ENCODE measurements at places on chromosomes 3 and 15.
A peak's percentile ranks its signal among the peaks of the same experiment; 100 is the strongest.

- no peak for DNase-seq
Measured at GRCh38 chr3:47227678-47228077, 54.9 kb downstream of the KIF9 start.

DNA sequence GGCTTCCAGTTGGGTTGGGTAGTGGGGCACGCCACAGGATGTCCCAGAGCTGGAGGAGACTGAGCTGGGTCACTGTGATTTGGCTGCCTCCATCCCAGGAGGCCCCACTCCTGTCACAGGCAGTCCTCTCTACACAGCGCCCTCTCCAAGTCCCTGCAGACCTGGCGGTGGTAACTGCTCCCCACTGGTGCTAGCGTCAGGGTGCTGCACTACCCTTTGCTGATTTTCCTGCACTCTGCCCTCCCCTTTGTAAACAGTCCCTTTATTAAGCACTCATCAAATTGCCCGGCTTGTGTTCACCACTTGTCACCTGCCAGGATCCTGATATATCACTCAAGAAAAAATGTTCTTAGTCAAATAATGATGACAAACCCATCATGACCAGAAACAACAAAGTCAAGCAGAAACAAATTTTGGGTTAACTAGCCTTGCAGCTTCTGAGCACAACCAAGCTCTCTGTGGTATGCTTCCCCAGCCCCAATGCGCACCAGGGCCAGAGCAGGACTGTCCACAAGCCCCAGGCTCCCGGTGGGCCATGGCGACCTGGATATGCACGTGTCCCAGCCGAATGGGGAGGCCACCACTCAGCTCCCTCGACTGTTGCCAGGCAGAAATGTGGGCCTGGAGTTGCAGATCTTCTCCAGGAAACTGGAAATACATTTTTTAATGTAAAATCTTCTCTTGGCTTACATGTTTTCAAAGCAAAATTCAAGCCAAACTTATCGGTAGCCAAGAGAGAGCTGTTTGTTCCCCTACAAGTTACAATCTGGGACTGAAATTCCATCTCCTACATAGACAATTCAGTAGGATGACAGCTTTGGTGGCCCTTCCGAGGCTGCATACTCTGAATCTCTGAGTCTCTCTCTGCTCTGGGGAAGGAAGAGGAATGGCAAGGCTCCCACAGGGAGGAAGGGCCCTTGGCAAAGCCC lies 24.5 kb downstream of the MEGF11 start:
- DNase-seq: no peak

- DNase-seq: peak; percentile 56
Measured at GRCh38 chr15:95448531-95449229, 881.8 kb upstream of the NR2F2 start.

DNA sequence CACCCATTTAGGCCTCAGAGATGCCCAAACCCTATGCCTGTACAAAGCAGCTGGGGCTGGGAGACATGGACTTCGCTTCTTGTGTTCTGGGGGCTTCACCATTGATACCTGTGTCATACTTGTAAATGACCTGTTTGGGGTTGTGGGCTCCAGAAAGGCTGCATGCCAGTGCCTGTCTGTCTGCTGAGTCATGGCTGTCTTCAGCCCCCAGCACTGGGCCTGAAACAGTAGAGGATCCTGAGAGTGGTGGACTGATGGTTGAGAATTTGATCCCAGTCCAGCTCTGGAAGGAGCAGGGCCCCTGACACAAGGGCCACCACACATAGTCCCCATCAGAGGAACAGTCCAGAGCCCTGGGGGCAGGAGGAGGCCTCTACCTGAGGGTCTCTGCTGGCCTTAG lies 24.6 kb upstream of the APEH start:
- no peak for DNase-seq

- peak; percentile 90 for DNase-seq
Measured at GRCh38 chr3:193883551-193883950, 252.4 kb upstream of the HES1 start.

DNA sequence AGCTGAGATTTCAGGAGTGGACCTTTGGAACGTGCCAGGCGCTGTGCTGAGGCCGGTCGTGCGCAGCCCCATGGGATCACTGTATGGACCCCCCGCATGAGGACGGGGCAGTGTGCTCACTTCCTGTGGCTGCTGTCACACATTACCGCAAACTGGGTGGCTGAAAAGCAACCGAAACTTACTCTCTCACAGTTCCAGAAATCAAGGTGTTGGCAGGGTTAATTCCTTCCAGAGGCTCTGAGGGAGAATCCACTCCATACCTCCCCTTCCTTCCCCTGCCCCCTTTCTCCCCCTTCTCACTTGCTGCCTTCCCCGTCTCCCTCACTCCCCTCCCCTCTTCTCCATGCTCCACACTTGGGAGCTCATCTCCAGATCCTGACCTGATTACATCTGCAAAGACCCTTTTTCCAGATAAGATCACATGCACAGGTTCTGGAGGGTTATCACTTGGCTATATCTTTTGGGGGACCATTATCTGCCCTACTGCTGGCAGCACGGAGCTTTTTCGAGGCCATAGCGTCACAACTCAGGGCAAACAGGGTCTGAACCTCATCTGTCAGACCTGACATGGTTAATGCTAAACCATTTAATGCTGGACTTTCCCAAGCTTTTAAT lies 41.2 kb downstream of the KLF13 start:
- DNase-seq: peak; percentile 31

- no peak for DNase-seq
Measured at GRCh38 chr3:119401503-119402440, 61.6 kb downstream of the TMEM39A start.

- DNase-seq: no peak
Measured at GRCh38 chr3:146783446-146783845, 178.3 kb upstream of the PLSCR5 start.

GRCh38 chr3:104519468-104520227 lies 847.1 kb upstream of the ALCAM start:
- DNase-seq: no peak

DNA sequence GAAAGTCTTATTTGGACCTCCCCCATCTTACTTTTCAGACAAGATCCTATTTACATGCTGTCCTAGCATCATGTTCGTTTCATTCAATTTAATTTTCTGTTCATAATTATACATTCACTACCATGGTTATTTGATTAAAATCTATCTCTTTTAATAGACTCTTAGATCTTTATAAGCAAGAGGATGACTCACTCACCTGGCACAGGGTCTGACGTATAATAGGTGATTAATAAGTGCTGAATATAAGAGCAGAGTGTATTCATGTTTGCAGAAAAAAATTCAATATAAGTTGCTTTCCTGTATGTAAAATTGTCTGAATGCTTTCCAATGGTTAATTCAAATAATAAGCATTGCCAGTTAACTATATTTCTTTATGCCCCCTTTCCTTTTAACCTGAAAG lies 165.5 kb upstream of the CBLB start:
- peak; percentile 33 for DNase-seq

GRCh38 chr3:56467108-56467507 lies 1.2 kb downstream of the ERC2 start:
- peak; percentile 95 for DNase-seq

DNA sequence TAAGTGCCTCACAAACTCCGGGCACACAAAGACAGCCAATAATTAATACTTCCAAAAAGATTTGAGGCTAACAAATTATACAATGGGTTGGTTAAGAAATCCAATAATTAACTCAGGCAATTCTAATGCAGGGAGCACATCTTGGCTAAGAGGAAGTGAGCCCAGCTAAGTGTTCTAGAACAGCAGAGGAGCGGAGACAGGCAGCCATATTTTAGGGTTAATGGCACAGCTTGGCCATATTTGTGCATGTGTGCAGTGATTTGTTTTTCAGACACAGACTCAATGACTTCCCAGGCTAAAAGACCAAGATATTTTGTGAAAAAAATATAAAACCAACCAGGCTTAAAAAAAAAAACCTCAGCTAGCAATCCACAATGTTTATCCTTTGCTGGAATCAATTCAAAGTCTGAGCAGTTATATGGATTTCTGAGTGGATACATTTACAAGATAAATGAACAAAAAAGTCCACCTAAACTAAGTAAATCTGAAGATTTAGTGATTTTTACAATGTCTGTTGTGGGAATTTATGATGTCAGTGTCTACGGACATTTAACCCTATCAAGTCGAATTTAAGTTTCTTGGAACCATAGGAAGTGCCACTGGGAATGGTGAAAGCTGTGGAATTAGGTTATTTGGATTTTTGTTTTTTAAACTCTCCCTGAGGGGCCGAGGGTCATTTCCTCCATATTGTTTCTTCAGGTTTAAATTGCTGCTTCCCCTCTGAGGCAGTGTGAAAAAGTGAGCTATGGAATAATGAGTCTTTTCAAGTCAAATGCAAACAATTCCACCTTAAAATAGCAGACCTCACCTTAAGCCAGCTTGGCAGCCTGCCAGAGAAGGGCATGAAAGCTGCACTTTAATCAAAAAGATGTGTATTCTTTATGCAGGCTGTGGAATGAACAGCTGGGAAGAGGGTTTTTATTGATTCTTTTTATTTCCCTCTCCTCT lies 413.7 kb upstream of the TBL1XR1 start:
- no peak for DNase-seq

- no peak for DNase-seq
Measured at GRCh38 chr15:25179673-25180511, 225.1 kb downstream of the SNRPN start.

DNA sequence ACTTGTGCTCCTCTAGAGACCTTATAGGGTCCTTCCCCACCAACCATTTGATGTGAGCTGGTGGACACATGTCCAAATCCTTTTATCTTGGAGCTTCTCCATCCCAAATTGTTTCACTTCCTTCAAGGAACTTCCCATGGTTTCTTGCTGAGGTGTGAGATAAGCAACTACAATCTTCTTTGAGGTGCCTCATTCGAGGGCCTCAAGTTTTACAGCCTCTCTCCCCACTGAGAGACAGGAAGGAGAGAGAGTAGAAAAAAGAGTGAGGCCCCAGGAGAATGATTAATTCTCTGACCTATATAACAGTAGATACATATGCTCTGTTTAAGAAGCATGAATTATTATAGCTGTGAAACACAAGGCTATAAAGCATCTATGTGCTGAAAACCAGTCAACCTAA lies 70.5 kb downstream of the SUMF1 start:
- no peak for DNase-seq

- no peak for DNase-seq
Measured at GRCh38 chr3:52279596-52279995, 1.1 kb upstream of the WDR82 start.

DNA sequence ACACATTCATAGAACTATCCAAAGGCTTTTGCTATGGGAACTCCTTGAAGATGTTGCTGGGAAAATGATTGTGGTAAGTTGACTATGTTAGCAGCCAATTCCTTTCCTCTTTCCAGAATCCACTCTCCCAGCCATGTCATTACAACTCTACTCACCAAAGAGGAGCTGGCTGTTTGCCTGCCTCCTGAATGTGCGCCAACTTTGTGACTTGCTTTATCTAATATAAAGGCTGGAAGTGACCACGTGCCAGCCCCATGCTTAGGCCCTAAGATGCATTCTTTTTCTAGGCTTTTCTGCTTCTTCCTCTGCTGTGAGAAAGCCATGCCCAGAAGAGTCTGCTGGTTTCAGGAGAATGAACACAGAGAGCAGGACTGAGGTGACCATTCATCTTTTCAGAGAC lies 182.2 kb downstream of the GABRB3 start:
- no peak for DNase-seq

DNA sequence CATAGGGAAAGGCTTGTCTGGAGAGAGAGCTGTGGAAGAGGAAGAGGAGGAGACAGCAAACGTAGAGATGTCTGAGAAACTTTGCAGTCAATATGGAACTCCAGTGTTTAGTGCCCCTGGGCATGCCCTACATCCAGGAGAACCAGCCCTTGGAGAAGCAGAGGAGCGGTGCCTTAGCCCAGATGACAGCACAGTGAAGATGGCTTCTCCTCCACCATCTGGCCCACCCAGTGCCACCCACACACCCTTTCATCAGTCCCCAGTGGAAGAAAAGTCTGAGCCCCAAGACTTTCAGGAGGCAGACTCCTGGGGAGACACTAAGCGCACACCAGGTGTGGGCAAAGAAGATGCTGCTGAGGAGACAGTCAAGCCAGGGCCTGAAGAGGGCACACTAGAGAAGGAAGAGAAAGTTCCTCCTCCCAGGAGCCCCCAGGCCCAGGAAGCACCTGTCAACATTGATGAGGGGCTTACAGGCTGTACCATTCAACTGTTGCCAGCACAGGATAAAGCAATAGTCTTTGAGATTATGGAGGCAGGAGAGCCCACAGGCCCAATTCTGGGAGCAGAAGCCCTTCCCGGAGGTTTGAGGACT lies 6.9 kb downstream of the MAP1A start:
- no peak for DNase-seq

GRCh38 chr15:87118435-87118834 lies 1038.8 kb downstream of the AGBL1 start:
- DNase-seq: no peak

- no peak for DNase-seq
Measured at GRCh38 chr3:46893146-46893748, 15.7 kb downstream of the PTH1R start.

DNA sequence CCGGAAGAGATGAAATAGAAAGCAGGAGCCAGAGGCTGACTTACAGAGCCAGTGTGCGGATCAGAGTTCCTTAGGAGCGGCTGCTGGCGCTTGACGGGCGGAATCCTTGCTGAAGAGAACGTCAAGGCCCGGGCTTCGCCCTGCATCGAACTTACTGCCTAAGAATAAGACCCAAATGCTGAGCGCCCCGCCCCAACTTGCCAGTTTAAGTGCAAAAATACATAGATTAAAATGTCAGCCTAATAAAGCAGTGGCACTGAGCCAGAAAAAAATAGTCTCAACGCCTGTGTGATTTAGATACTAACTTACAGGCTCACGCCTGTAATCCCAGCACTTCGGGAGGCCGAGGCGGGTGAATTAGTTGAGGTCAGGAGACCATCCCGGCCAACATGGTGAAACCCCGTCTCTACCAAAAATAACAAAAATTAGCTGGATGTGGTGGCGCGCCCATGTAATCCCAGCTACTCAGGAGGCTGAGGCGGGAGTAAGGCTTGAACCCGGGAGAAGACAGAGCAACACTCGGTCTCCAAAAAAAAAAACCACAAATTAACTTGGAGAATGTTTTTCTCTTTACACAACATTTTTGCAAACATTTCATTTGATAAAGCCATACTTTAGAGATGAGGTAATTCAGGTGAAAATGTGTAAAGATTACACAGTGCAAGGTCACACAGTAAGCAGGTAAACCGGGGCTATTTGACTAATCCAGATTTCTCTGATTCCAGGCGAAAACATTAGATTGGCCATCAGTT lies 1.2 kb upstream of the UBP1 start:
- DNase-seq: peak; percentile 19

DNA sequence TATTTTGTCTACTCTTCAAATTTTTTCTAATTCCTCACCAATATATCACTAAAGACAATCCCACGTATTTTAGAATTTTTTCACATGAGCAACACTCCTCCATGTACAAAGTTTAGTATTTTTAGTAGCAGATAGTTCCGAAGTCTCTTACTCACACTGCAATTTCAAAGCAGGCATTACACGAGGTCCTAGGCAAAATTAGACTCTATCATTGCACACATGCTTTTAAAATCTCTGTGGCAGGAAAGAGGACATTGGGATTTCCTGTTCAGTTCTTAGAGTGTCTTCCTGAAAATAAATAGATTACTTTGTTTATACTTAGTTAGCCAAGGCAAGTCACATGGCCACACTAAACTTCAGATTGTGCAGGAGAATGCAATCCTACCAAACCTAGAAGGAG lies 847.7 kb downstream of the ROBO2 start:
- no peak for DNase-seq
